ENCODE measurements at places on chromosomes 12 and 14. TPM values are rescaled to one million over a fixed set of nuclear protein-coding genes. Genes with fewer than 3 reads are reported as not detected.

DNA sequence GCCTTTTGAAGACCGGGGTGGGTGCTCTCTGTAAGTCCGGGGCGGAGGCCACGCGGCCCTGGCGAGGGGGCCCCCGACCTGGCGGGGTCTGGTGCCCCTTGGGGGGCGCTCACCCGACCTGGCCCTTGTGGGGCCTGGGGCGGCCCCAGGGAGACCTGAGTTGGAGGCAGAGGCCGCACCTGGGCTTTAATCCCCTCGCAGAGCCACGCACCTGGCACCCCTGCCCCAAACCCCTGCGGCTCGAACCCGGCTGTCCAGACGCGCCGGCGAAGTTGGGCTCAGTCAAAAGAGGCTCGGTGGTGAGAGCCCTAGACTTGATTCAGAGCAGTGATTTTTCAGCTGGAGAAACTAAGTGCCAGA, 267 bp downstream of the CFAP251 start:
- DNase-seq: no peak

OLR1 gene
- 3.4 TPM for total RNA-seq

DTX1 gene
- 1.1 TPM for total RNA-seq

GRCh38 chr12:53200107-53200457, 7.0 kb downstream of the ITGB7 start:
- no peak for DNase-seq

DNA sequence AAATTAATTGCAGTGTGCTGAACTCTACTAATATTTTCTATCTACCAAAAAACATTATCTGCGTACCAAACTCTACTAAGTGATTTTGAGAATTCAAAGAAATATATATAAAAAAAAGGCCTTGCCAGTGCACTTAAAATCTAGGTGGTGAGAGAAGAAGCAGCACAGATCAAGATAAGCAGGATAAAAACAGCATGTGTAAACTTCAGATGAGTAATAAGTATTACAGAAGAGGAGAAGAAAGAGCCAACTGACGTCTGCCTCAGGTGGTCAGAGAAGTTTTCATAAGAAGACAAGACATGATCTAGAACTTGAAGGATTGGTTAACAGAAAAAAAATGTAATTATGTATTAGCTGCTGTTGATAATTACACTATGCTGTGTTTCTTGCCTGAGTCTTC, 166.4 kb downstream of the DUSP6 start:
- DNase-seq: no peak
